ENCODE measurements at places on chromosomes 4 and X.

- no peak for DNase-seq
Measured at GRCh38 chr4:153623491-153623890, 60.6 kb upstream of the TLR2 start.

GRCh38 chrX:80489166-80489565 lies 68.9 kb downstream of the TENT5D start:
- no peak for DNase-seq

DNA sequence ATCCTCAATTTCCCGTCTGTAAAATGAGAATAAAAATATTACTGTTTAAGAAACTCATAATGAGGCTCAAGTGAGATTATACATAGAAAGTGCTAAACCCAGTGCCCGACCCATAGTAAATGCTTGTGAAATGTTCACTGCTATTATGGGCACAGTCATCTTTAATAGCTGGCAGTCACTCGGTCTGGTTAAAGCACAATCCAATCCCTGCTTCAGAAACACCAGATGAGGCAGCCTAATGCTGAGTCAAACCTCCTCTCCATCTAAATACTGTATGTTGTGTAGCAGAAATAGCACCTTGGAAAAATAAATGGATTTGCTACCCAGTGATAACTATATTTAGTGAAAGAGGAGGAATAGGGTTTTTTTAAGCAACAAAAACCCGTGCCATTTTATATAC lies 14.5 kb downstream of the EVC2 start:
- no peak for DNase-seq

DNA sequence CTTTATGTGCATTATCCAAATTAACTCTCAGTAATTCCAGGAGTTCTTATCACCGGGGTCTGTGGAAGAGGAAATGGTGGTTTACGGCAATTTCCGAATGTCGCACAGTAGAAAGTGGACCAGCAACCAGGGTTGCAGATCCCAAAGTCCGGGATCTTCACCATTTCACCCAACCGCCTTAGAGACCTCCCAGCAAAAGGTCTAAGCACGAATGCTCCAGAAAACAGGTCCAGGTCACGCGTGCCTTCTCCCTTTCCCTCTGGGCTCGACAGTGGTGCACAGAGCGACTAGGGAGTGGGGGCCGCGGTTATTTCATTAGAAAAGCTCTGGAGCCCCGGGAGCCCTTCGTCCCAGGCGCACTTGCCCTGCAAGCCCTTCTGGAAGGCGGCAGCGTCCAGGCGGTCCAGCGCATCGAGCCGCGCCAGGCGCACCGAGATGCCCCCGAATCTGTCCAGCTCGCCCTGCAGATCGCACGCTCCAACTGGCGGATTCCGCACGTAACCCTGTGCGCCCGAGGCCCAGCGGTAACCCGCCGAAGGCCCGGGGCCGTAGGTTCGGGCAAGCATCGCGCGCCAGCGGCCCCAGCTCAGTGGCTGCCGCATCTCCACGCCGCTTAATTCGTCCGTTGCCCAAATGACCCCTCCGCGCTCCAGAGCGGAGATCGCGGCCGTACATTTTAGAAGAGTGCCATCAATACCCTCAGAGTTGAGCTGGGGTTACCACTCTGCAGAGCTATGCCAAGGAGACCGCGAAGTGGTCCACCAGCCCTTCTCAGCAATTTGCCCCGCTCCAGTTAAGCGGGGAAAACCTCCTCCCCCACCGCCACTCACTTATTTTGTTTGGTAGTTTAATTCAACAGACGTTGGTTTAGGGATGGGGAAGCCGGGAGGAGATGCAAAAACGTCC lies at the start of gene NUDT6:
Gene NUDT6 (minus strand): TSS at position 627 of the 906 bp plus-strand sequence. CDS start 25 bp downstream, at position 602.
- peak; percentile 38 for DNase-seq

DNA sequence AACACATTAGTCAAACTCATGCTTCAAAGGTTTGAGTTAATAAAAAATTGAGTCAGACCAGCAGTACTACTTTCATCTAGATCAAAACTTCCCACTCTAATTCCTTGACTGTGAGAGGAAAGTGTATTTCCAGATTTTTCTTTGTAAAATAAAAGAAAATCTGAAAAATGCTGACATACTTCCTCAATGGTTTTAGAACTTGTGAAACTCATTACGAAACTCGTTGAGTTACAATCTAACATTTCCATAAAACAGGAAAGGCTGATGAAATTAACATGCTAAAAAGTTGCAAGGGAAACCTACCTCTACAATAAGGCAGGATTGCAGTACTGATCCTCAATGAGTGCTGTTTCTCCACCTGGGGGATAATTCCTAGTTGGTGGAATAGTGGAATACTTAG lies 217.8 kb upstream of the HCCS start:
- no peak for DNase-seq

DNA sequence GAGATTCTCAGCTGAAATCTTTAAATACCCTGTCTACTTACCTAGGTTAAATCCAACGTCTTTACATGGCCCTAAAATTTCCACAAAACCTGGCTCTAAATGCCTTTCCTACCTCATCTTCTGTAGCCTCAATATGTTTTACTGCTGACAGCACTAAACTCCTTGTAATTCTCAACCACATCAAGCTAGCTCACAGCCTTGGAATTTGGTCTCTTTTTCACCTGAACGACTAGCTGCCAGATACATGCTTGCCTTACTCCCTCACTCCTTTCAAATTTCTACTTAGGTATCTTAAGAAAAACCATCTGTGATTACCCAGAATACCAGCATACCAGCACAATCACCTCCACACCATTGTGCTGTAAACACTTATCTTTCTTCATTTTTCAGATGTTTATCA lies 635.6 kb upstream of the PCDH10 start:
- DNase-seq, result no peak

GRCh38 chr4:21554500-21554899 lies 394.1 kb downstream of the KCNIP4 start:
- no peak for DNase-seq

DNA sequence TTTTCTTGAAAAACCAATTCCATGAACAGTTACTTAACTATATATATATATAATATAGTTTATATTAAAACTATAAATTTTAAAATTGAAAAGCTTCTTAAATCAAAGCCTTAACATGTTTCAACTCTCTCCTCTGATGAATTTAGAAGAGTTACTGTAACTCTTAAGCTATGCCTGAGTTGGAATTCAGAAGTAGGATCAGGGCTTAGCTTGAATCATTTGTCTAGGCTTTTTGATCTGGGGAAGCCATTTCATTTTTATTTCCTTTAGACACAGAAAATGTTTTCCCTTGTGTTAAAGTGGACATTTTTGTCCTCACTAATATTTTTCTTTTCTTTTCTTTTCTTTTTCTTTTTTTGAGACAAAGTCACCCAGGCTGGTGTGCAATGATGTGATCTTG lies 40.4 kb upstream of the PDLIM5 start:
- no peak for DNase-seq

DNA sequence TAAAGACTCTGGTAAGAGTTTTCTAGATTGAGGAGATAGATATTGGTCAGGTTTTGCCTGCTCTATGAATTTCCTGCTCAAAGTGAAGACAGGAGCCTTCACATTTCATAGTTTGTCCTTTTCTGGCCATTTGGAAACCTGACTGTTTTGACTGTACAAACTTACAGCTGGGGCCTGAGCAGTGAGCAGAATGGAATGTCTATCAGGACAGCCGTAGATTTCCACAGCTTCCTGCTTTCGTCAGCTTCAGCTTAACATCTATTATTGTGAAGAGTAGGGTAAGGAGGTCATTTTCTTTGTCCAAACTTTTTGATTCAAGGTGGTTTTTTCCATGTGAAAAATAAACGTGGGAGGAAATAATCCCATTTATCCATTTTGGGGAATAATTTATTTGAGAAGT lies 124.3 kb upstream of the DIPK2B start:
- DNase-seq, result no peak

DNA sequence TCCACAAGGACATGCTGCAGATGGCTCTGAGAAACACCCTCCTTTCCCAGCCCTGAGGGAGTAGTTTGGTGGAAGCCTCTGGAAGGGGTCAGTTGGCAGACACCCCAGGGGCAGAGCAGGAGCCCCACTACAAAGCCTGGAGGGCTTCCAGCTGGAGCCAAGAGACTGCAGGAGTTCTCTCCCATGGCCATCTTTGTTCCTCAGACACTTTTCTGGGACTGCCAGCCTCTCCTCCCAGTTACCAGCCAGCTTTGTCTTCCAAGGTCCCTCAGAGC lies 91.0 kb upstream of the PJA1 start:
- no peak for DNase-seq

- no peak for DNase-seq
Measured at GRCh38 chr4:122688529-122689140, 43.9 kb upstream of the BBS12 start.

DNA sequence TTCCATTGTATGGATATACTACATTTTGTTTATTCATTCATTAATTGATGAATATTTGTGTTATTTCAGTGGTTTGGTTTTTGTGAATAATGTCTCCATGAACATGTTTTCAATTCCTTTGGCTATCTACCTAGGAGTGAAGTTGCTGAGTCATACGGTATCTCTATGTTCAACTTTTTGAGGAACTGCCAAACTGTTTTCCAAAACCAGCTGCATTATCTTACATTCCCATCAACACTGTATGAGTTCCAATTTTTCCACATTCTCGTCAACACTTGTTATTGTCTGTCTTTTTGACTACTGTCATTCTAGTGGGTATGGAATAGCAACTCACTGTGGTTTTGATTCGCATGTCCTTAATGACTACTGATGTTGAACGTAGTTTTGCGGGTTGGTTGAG lies 388.6 kb upstream of the MAGEB2 start:
- no peak for DNase-seq

DNA sequence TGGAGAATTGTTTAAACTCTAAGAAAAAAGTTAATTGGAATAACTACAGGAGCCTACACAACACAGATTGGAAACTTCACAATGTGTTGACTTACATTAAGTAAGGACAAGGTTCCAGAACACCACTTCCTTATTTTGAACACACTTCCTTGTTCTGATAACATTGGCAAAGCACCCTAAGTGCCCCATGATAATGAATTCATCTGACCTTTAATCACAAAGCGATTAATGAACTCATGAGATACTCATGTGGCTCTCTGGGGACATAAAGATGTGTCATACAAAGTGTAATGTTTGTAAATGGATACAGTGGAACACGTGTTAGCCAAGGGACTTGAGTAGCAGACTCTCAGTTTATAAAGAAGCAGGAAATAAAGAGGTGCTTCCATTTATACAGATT lies 69.0 kb upstream of the ATOH1 start:
- no peak for DNase-seq

DNA sequence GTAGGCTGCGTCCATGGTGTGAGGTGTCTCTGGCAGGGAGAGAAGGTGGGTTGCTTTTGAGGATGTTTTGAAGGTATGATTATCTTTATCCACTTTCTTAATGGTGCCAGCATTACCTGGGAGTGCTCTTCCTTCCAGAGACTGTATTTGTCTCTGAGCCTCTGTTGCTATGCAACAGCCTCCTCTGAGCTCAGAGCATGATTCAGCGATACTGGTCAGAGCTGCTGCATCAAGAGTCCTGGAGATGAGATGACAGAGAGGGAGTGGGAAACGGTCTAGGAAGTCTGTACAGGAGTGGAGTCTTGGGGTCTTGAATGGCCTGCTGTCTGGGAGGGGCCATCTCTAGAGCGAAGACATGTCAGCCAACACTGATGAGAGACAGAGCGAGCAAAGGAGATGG lies 104.4 kb upstream of the RAB40AL start:
- DNase-seq, result no peak

DNA sequence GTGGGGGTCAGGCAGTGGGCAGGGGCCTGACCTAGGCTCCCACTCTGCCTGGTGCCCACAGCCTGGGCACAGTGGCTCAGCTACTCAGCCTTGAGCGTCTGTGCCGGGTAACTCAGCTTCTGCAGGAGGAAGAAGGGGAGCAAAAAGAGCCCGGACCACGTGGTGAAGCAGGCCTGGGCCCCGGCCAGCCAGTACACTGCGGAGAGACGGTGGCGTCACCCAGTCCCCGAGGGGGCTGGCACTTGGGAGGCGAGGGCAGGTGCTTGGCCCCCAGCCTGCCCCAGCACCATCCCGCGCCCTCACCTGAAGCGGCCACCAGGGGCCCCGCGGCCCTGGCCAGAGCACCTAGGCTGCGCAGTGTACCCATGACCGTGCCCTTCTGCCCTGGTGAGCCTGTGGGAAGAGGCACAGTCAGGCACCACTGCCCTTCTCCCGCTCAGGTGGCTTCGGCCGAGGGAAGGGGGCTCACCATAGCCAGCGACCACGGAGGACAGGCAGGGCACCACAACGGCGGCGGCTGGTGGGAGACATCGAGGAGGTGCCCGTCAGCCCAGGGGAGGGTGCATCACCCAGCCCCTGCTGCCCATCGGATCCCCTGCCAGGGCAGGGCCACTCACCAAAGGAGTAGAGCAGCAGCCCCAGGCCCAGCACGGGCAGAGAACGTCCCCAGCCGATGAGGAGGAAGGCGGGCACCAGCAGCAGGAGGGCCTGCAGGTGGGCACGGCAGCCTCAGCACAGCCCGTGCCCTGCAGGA lies 32.3 kb downstream of the NOP14 start:
- no peak for DNase-seq

DNA sequence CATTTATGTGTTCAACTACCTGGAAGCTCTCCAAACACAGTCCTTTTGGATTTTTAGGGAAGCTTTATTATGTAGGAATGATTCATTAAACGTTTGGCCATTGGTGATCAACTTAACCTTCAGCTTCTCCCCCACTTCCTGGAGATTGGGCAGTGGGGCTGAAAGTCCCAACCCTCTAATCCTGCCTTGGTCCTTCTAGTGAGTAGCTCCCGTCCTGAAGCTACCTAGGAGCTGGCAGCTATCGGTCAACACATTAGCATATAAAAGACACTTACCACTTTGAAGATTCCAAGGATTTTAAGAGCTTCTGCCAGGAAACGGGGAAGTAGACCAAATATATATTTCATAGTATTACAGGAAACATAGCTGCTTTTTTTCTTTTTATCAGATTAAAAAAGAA lies 69.7 kb downstream of the MCUB start:
- DNase-seq, result no peak

- no peak for DNase-seq
Measured at GRCh38 chrX:39427492-39427891, 626.2 kb downstream of the MID1IP1 start.

DNA sequence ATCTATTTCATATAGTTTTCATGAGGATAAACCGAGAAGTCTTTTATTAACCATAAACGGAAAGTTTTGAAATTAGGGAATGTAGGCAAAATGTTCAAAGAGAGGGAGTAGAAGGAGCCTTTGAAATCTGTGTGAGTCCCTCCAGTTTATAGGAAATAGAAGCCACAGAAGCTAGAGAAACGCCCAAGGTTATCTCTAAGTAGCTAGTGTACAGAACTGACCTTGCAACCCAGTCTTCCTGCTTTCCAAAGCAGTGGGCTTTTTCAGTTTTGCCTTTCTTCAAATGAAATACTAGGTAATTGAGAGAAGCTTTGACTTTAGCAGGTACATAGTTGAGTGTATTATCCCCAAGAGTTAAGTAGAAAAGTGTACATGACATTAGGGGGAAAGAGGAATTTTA lies 39.4 kb downstream of the STIM2 start:
- no peak for DNase-seq

- DNase-seq, result no peak
Measured at GRCh38 chrX:153573984-153574383, 25.0 kb downstream of the CCNQ start.

Data from activated naive CD4-positive, alpha-beta T cell treated with Interleukin-2 at 50 U/mL for 16 hours (primary cell).